Ovary (tissue), 10 donors: ENCODE measurements at places on chromosomes 2 and 18. TPM values are rescaled to one million over a fixed set of nuclear protein-coding genes. Genes with fewer than 3 reads are reported as not detected.

DNA sequence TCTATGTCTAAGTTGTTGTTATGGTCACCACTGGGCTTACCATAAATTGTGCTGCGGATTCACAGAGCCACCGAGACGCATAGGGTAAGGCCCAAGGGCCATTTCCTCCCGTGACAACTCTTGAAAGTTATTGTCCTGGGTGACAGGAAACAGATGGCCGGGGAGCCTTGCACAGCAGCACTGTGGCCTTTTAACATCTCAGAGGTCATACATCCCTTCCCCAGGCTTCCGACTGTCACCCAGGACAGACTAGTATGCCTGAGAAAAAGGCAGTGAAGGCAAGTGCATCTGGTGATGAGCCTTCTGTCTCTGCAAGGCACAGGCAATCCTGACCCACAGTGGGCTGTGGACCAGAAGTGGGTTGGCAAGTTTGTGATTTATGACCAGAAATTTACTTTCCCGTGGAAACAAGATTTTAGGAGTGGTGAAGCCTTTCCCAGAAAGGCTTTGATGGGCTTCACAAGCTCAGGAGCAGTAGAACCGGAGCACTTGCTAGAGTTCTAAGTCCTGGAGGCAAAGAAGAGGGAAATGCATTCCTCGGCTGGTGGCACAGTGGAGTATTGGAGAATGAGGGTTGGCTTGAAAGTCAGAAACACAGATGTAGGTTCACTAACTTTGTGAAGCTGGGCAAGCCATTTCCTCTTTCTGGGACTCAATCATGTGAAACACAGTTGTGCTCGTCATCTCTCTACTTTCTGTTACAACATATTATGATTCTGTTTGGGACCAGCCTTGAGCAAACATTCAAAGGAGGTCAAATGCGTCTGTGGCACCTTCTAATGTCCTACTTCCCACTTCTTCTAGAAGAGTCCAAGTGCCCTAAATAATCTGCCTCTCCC, 2.0 kb upstream of the CAPN14 start:
- H3K4me3 ChIP-seq = no peak overlapping the region
- H3K36me3 ChIP-seq = no peaks in the 10 kb centered on the region
- no peaks in the 10 kb centered on the region for H3K4me1 ChIP-seq
- H3K27me3 ChIP-seq = no peaks in the 10 kb centered on the region
- no peak for DNase-seq

- no peaks in the 10 kb centered on the region for H3K4me1 ChIP-seq
- no peak overlapping the region for H3K4me3 ChIP-seq
- no peaks in the 10 kb centered on the region for H3K36me3 ChIP-seq
- H3K27me3 ChIP-seq = no peaks in the 10 kb centered on the region
- no peak for DNase-seq
These were observed 246.9 kb downstream of the ACKR3 start for GRCh38 chr2:236816197-236817170.

GRCh38 chr2:54595999-54596902, 127.2 kb upstream of the EML6 start:
- DNase-seq = no peak
- H3K27me3 ChIP-seq = no peaks in the 10 kb centered on the region
- peak overlapping the region; percentile 45 for H3K27ac ChIP-seq
- peaks cover 25% of the 10 kb centered on the region for H3K4me1 ChIP-seq

- DNase-seq = no peak
- H3K27me3 ChIP-seq = no peaks in the 10 kb centered on the region
- H3K27ac ChIP-seq = no peak overlapping the region
- peaks cover 3% of the 10 kb centered on the region for H3K4me1 ChIP-seq
- no peaks in the 10 kb centered on the region for H3K36me3 ChIP-seq
- H3K4me3 ChIP-seq = no peak overlapping the region
These were observed 132.8 kb upstream of the IL1R2 start for GRCh38 chr2:101858910-101859309.

Gene RNF152
- polyA plus RNA-seq = 2.6 TPM

- no peak for DNase-seq
- no peaks in the 10 kb centered on the region for H3K36me3 ChIP-seq
- no peaks in the 10 kb centered on the region for H3K27me3 ChIP-seq
- no peaks in the 10 kb centered on the region for H3K4me1 ChIP-seq
These were observed 262.8 kb downstream of the DCC start for GRCh38 chr18:52602820-52603219.

Gene UNC80
- 0.17 TPM for polyA plus RNA-seq

Gene ANKZF1
- polyA plus RNA-seq = 36.5 TPM

Gene GPR39
- 0.43 TPM for polyA plus RNA-seq
